ENCODE measurements at places on chromosomes 7 and 10.

- DNase-seq, result no peak
These were observed 174.7 kb downstream of the GNAI1 start for GRCh38 chr7:80309377-80309776.

GRCh38 chr10:21265622-21266021 lies 259.9 kb downstream of the SKIDA1 start:
- peak; percentile 52 for DNase-seq

- peak; percentile 62 for DNase-seq
These were observed 191.6 kb downstream of the BICC1 start for GRCh38 chr10:58704226-58704625.

DNA sequence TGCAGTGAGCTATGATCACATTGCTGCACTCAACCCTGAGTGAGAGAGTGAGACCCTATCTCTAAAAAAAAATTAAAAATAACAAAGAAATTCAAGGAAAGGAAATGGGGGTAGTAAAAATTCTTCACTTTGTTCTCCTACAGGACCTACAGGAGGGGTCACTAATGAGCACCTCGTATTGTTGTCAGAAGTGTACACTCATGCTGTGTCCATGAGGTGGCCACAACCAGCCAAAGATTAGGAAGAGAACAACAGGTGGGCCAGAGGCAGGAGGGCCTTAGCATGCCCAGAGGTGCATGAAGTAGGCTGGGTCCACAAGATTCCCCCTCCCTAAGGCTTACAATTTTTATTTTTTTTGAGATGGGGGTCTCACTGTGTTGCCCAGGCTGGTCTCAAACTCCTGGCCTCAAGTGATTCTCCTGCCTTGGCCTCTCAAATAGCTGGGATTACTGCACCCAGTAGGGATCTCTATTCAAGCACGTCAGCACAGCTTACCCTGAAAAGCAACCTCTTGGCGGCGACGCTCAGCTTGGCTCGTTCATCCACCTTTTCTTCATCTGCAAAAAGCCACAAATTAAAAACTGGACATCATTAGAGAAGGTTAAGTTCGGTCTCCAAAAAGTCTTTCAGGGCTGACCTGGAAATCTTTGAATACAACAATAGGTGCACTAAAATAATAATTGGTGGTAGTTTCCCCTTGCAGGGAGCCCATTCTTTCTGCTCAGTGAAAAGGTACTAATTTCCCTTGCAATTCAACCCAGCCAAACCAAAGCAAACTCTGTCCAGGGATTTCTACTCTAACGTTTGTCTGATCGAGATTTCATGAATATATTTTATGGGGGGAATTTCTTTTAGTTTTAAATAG lies 104.4 kb downstream of the SVIL start:
- no peak for DNase-seq

- DNase-seq, result no peak
These were observed 17.1 kb upstream of the TSPAN15 start for GRCh38 chr10:69434169-69434568.

GRCh38 chr10:819326-819725 lies 112.2 kb downstream of the LARP4B start:
- peak; percentile 52 for DNase-seq

DNA sequence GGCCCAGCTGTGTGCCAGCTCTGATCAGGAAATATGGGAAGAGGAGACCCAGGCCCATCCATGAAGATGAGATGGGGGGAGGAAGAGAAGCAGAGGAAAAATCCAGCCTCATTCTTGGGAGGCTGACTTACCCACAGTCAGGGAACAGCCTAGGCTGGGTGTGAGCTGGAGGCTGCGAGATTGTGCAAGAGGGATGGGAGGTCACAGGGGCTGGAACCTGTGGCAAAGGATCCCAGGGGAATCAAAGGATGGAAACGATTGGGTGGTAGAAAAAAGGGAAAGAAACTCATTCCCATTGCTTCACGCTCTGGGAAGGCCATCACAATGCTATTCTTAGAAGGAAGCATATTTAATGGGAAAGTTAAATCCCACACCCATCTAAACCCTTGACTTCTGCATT lies 26.7 kb upstream of the CRHR2 start:
- DNase-seq, result peak; percentile 7

DNA sequence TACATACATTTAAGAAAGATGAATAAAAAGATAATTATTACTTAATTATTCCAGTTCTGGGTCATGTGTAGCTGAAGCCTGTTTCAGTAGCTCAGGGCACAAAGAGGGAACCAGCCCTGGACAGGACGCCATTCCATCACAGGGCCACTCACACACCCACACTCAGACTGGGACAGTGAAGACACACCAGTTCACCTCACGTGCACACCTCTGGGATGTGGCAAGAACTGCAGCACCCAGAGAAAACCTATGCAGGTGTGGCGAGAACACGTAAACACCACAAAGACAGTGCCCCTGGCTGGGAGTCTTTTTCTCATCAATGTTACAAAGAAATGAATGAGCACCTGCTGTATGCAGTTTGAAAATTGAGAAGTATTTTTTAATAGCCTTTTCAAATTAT lies 1.6 kb upstream of the IDI1 start:
- DNase-seq, result no peak

DNA sequence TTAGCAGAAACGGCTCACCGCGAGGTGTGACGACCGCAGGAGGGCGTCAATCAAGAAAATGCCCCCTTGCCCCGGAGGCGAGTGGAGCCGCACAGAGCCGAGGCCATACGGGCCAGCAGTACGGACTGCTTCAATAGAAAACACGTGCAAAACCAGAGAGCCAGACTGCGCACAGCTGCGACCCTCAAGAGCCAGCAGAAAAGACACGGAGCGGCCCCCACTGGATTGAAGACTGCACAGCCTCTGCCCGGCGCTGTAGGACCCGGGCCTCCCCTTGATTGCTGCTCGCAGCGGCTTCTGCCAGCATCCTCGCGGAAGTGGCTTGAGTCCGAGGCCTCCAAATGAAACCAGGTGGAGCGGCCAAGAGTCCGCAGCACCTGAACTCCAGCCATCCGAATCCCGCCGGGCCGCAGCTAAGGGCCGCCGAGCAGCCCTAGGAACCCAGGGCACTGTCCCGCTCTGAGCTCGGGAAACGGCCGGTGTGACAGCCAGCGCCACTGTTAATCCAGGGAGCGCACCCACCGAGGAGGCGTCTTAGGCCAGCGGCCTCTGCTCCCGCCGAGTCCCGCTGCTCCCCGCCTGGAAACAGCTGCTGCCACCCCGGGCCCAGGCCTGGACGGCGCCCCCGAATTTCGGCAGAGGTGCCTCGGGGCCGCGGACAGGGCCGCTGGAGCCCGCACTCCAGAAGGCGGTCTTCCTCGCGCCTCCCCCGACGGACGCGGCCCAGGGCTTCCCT lies 660 bp upstream of the HHEX start:
- DNase-seq, result no peak

DNA sequence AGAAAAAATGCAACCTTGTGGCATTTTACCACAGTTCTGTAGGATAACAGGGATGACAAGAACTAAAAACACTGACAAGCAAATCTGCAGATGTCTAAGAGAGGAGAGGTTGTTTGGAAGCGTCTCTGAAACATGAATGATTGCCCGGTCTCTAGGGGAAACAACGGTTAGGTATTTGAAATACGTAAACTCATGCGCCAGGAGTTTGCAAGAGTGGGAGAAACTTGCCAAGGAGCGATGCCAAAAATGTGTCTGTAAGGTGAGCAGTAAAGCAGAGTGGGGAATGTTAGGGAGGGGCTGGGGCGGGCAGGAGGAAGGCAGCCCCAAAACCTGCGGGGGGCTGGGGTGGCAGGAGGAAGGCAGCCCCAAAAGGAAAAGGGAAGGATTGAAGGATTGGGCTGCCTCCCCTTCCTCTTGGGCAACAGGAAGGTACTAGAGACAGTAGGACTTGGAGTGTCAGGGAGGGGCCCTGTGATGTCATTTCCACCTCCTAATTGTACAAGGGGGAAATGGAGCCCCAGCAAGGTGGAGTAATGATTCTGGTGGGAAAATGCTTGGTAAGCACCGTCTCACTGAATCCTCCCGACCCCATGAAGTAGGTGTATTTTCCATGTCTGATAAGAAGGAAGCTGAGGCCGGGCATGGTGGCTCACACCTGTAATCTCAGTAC lies 33.2 kb upstream of the PLEKHA1 start:
- DNase-seq, result peak; percentile 66

- no peak for DNase-seq
These were observed 680.4 kb upstream of the POM121L12 start for GRCh38 chr7:52355053-52355452.

- no peak for DNase-seq
These were observed 644 bp downstream of the PPP1R35 start for GRCh38 chr7:100435401-100436304.

DNA sequence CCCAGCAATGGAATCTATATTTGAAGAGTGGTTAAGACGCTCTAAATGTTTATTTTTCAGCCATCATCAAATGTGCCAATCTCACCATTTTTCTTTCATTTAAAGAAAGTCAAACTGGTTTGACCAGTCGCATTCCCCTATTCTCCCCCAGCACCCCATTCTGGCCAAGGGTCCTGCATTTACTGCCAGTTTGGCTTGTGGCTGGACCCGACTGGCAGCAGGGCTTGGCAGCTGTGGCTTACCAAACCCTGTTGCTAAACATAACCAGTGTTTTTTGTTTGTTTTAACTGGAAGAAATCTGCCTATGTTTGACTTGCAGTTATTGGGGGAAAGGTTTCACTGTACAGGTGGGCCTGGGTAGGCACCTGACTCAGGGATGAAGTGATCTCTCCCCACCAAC lies 116.3 kb downstream of the CYP26A1 start:
- DNase-seq, result no peak

DNA sequence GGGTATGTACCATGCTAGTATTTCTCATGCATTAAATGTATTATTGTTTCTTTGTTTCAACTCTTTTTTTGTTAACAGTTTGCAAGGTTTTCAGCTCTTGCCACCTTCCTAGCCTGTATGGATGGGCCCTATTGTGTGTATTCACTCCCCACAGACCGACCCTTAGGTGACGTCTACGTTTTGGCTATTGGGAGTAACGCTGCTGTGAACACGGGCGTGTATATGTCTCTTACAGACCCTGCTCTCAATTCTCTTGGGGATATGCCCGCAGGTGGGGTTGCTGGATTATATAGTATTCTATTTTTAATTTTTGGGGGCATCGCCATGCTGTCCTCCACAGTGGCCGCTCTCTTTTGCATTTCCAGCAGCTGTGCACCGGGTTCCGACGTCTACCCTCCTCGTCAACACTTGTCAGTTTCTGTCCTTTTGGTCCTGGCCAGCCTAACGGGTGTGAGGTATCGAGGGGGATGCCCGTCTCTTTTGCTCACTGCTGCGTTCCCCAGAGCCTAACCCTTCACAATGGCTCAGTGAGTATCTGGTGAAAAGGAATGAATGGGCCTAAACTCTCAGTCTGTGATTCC lies 64.1 kb upstream of the GNA12 start:
- no peak for DNase-seq

GRCh38 chr10:93422118-93422517 lies 60.0 kb downstream of the MYOF start:
- no peak for DNase-seq

DNA sequence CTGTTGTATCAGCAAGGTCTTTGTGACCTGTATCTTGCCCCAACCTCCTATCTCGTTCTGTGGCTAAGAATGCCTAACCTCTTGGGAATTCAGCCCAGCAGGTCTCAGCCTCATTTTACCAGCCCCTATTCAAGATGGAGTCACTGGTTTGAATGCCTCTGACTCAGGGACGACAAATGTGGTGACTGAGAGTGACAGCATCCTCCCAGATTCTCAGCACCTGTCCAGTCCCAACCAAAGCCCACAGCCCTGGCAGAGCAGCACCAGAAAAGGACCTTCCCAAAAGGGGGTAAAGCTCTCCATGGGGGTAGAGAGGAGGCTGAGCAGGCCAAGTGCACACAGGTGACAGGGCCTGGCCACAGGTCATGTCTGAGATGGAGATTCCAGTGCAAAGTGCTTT lies 35.4 kb upstream of the GPAM start:
- DNase-seq, result no peak

- DNase-seq, result peak; percentile 14
These were observed 149.3 kb upstream of the SHH start for GRCh38 chr7:155961241-155962190.

DNA sequence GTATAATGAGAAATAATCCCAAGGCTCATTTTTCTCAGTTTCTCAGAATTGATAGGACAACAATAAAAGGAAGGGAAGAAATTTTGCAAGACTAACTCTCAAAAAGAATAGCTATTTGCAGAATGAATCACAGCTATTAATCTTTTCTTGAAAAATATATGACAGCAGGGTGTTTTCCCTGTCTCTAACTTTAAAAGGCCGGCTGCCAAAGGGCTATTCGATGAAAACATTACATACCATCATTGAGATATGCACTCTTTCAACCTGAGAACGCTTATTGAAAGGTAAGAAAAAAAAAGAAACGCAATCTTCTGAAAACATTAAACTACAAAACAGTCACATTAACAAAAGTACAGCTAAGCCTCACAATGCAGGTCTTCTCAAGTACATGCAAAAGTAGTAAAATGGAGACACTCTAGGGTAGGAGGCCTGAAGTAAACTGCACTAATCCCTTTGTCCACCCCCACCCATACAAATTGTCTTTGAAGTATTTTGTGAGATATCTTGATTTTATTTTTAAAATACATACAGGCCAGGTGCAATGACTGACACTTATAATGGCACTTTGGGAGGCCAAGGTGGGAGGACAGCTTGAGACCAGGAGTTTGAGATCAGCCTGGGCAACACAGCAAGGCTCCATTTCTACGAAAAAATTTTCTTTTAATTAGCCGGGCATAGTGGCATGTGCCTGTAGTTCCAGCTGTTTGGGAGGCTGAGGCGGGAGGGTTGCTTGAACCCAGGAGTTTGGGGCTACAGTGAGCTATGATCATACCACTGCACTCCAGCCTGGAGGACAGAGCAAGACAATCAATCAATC lies 83.0 kb downstream of the PARD3 start:
- peak; percentile 78 for DNase-seq

DNA sequence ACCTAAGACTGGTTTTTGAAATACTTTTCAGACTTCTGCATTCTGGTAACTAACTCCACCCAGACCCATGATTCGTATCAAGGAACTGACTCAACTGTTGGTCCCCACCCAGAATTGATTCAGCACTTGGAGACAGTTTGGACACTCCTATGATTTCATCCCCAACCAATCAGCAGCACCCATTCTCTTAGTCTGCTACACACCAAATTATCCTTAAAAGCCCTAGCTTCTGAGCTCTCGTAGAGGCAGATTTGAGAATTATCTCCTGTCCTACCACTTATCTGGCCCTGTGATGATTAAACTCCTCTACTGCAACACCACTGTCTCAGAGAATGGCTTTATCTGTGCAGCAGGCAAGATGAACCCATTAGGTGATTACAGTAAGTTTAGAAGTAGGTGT lies 7.7 kb upstream of the GSTO1 start:
- DNase-seq, result peak; percentile 14

- DNase-seq, result peak; percentile 41
These were observed at the start of gene PALD1 for GRCh38 chr10:70478191-70479164. PALD1 (plus strand) TSS chr10:70478767; CDS start chr10:70525952, 47,185 bp downstream.
